Activated CD8-positive, alpha-beta T cell treated with anti-CD3 and anti-CD28 coated beads for 36 hours (primary cell): ENCODE measurements at places on chromosomes 11 and 22. TPM values are rescaled to one million over a fixed set of nuclear protein-coding genes. Genes with fewer than 3 reads are reported as not detected.
A peak's percentile ranks its signal among the peaks of the same experiment; 100 is the strongest.

- H3K4me1 ChIP-seq, result peaks cover 76% of the 10 kb centered on the region
- no peaks in the 10 kb centered on the region for H3K36me3 ChIP-seq
- H3K27me3 ChIP-seq, result no peaks in the 10 kb centered on the region
- DNase-seq, result no peak
These were observed 18.5 kb downstream of the NF2 start for GRCh38 chr22:29621761-29622526.

DNA sequence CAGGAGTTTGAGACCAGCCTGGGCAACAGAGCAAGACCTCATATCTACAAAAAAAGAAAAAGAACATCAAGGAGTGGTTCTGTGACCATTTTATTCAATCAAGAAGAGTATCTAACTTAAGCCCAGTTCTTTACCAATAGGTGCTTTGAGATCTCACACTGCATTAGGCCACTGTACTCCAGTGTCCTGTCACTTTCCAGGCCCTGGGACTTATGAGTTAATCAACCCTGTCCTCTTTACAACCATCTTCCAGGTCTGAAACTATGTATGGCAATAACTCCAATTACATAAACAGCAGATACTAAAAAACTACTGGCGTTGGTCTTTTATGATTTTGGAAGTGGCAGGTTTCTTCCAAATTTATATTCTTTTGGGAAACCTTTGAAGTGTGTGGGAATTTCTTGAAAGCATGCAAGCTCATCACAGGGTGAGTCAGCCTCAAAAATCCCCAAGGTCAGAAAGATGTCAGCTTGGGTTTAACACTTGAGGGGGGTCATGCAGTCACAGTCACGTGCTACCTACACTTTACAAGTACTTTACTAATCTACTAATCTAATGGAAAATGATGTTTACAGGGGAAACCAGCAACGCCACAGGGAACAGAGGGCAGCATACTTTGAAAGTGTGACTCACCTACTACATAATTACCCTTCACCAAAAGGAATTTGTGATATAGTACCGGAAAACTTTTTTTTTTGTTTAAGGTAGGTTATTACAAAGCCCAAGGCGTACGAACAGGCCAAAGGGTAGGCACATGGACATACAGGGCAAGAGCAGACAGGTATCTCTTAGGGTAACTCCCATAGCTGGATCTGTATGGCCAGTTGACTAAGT, 15.6 kb downstream of the PISD start:
- H3K36me3 ChIP-seq, result peaks cover 49% of the 10 kb centered on the region
- H3K4me1 ChIP-seq, result peaks cover 47% of the 10 kb centered on the region
- H3K27ac ChIP-seq, result peak overlapping the region; percentile 85
- peak; percentile 66 for DNase-seq
- no peaks in the 10 kb centered on the region for H3K27me3 ChIP-seq

GRCh38 chr11:18727479-18728236, 1.7 kb upstream of the IGSF22 start:
- no peak overlapping the region for H3K27ac ChIP-seq
- H3K4me3 ChIP-seq, result no peak overlapping the region
- no peaks in the 10 kb centered on the region for H3K27me3 ChIP-seq
- no peaks in the 10 kb centered on the region for H3K36me3 ChIP-seq

DNA sequence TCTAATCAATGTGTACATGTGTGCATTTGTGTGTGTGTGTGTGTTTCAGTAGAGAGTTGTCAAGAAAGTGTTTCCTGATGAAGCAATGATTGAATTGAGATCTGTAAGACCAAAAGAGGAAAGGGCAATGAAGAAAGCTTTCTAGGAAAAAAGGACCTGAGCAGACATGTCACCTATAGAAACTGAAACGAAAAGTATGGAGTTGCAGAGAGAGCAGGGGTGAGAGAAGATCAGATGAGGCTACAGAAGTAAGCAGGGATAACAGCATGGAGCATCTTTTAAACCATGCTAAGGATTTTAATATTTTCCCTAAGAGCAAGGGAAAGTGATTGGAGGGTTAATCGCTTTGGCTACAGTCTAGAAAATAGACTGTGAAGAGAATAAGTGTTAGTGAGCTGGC, 1459.4 kb upstream of the TENM4 start:
- no peak overlapping the region for H3K4me3 ChIP-seq
- no peak overlapping the region for H3K27ac ChIP-seq
- DNase-seq, result no peak
- no peaks in the 10 kb centered on the region for H3K36me3 ChIP-seq

DNA sequence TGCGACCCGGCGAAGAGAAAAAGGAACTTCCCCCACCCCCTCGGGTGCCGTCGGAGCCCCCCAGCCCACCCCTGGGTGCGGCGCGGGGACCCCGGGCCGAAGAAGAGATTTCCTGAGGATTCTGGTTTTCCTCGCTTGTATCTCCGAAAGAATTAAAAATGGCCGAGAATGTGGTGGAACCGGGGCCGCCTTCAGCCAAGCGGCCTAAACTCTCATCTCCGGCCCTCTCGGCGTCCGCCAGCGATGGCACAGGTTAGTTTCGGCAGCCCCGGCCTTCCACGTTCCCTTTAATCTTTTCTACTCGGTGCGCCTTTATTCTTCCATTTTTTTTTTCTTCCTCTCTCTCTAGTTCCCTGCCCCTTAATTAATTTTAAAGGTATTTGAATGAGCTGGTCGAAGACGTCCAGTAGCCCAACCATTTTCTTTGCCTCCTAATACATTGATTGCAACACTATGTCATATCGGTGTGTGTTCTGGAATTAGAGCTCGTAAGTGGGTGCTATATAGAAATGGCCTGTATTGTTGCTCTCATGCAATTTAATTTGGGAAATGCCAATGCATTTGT, 537 bp downstream of the EP300 start:
- no peaks in the 10 kb centered on the region for H3K27me3 ChIP-seq
- peak overlapping the region; percentile 98 for H3K4me3 ChIP-seq
- H3K36me3 ChIP-seq, result peaks cover 32% of the 10 kb centered on the region
- DNase-seq, result peak; percentile 55

- no peak overlapping the region for H3K4me3 ChIP-seq
- H3K36me3 ChIP-seq, result no peaks in the 10 kb centered on the region
- no peak overlapping the region for H3K27ac ChIP-seq
- peaks cover 58% of the 10 kb centered on the region for H3K4me1 ChIP-seq
These were observed 49.9 kb downstream of the RSF1 start for GRCh38 chr11:77770629-77771028.

DNA sequence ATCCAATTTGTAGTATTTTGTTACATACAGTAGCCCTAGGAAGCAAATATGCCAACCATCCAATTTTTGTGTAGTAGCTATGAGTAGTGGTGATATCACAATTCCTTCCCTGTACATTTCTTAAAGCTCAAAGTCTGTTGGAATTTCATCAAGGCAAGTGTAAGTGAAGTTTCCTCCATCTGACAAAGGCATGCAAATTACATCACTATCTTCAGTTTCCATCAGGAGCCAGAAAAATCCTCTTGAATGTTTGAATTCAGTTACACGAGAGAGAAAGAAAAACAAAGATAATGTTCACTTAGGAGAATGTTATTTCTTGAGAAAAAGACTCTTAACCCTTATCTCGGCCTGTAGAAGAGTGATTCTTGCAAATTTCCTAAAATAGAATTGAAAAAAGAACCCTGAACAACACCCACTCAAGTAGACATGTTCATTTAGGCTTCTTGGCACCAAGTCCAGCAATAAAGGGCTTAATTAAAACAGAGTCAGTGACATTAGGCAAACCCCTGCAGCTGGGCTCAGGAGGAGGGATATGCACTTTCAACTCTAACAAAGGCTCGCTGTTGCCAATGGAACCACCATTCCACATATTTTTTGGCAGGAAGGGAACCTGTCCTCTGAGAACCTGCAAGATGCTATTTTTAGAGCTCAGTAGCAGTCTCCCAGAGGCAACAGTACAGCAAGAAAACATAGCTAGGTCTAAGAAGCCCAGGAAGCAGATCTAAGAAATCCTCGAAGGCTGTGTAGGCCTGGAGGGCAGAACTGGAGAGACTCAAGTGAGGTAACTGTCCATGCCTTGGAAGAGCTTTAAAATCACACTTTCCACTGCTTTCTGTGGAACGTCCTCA, 144.6 kb downstream of the CCDC81 start:
- no peak overlapping the region for H3K27ac ChIP-seq
- peaks cover 5% of the 10 kb centered on the region for H3K27me3 ChIP-seq
- no peaks in the 10 kb centered on the region for H3K36me3 ChIP-seq

DNA sequence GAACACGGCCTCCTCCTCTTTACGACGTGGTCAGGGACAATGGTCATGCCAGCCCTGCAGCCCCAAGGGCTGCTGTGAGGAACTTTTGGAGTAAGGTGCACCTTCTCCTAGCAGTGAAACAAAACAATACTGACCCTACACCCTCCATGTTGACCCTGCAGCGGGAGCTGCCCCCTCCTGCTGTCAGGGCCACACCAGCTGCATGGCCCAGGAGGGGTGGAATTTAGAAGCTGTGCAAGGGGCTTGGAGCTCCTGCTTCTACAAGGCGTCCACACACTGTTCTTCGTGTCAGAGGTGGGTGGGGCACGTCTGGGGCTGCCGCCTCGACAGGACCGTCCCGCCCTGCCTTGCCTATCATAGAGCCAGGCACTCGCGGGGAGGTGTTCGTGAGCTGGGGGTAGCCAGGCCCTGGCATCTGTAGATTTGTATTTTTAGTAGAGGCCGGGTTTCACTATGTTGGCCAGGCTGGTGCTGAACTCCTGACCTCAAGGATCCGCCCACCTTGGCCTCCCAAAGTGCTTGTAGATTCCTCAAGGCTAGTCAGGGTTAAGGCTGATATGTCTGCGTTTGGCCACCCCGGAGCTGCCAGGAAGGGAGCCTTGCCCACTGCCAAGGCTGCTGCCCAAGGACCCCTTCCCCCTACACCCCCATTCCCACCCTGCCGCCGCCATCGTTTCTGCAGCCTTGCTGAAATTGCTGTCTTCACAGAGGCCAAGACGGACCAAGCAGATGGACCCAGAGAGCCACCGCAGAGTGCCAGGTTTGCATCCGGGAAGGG, 15.9 kb downstream of the INCENP start:
- no peak for DNase-seq
- H3K27me3 ChIP-seq, result no peaks in the 10 kb centered on the region
- peaks cover 22% of the 10 kb centered on the region for H3K36me3 ChIP-seq
- no peak overlapping the region for H3K4me3 ChIP-seq
- H3K4me1 ChIP-seq, result no peaks in the 10 kb centered on the region

DNA sequence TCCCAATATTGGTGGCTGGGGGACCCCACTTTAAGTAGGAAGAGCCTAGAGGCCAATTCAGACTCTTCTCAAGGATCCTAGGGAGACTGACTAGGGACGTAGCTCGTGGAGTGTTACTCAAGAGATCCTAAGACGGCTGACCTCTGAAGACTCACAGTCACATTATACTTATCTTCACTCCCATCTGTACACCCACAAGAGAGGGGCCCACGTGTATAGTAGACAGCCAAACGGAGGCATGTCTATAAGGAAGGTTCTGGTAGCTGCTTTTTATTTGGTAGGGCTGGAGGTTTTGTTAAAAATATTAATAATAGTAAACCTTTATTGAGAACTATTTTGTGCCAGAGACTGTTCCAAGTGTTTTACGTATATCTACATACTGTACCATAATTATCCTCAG, 22.9 kb upstream of the APOA1 start:
- no peak overlapping the region for H3K4me3 ChIP-seq
- no peaks in the 10 kb centered on the region for H3K27me3 ChIP-seq
- H3K27ac ChIP-seq, result no peak overlapping the region
- H3K36me3 ChIP-seq, result peaks cover 47% of the 10 kb centered on the region
- peaks cover 15% of the 10 kb centered on the region for H3K4me1 ChIP-seq

DNA sequence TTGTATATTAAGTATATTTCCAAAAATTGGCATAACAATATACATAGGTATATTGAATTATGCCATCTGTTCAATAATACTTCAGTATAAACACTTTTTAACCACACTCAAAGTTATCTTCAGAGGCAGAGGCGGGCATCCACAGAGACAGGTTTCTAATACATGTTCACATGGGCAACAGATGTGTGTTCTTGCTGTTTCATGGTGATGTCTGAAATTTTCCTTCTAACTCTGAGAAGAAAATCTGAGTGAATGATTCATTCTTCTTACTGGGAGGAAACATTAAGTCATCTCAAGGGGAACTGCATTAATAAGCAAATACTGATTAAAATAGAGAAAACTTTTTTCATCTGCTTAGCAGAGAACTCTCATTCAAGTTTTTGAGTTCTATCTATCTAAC, 1074.5 kb downstream of the LRRC4C start:
- H3K27ac ChIP-seq, result no peak overlapping the region
- H3K36me3 ChIP-seq, result no peaks in the 10 kb centered on the region
- H3K4me1 ChIP-seq, result no peaks in the 10 kb centered on the region
- H3K4me3 ChIP-seq, result no peak overlapping the region

DNA sequence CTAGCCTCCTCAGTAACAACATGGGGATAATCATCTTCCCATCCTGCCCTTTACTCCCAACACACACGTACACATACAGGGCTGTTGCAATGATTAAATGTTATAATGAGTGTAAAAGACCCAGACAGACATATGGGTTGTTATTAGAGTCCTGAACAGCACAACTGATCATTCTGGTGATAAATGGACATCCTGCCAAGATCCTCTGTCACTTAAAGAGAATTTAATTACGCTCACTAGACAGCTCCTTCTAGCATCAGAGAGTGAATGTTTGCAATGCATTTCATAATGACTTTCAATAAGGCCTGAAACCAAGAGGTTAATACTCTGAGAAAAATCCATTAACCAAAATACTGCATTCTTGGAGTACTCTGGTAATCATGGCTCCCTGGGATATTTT, 115.8 kb downstream of the KCNC1 start:
- no peak overlapping the region for H3K4me3 ChIP-seq
- no peaks in the 10 kb centered on the region for H3K4me1 ChIP-seq
- no peaks in the 10 kb centered on the region for H3K36me3 ChIP-seq
- no peaks in the 10 kb centered on the region for H3K27me3 ChIP-seq
- DNase-seq, result no peak
- H3K27ac ChIP-seq, result no peak overlapping the region

DNA sequence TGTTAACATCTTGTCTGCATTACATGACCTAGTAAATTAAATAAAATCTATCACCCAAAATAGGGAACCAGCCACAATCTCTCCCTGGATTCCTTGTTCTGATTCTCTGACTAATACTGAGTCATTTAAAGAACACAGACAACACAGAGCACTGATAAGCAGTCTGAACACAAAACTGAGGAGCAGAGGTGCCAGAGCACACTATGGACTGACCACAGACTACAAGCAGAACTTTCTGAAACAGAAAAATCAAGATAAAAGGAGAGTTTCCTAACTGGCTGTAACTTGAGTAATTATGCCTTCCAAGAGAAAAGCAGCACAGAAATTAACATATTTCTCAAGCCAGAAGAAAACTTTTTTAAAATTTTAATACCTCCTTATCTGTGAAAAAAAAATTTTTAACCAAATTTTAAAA, 128.8 kb downstream of the SGSM3 start:
- DNase-seq, result peak; percentile 13
- H3K36me3 ChIP-seq, result peaks cover 4% of the 10 kb centered on the region
- peaks cover 23% of the 10 kb centered on the region for H3K4me1 ChIP-seq

GRCh38 chr22:43479962-43480361, 68.1 kb downstream of the MPPED1 start:
- no peak for DNase-seq
- no peaks in the 10 kb centered on the region for H3K36me3 ChIP-seq
- H3K4me1 ChIP-seq, result peaks cover 14% of the 10 kb centered on the region
- H3K27me3 ChIP-seq, result no peaks in the 10 kb centered on the region
- no peak overlapping the region for H3K4me3 ChIP-seq

Gene KCNQ1OT1
- total RNA-seq, result 0.23 TPM

Gene UPK2
- 2.2 TPM for total RNA-seq

Gene CARS1
- total RNA-seq, result 88.2 TPM

Gene KRTAP5-9
- not detected for total RNA-seq

Gene OR51D1
- not detected for total RNA-seq

Gene SLC17A6
- not detected for total RNA-seq

Gene LRRC4C
- total RNA-seq, result not detected

Gene ISX
- not detected for total RNA-seq
